ENCODE measurements at places on chromosomes 1 and 21.

DNA sequence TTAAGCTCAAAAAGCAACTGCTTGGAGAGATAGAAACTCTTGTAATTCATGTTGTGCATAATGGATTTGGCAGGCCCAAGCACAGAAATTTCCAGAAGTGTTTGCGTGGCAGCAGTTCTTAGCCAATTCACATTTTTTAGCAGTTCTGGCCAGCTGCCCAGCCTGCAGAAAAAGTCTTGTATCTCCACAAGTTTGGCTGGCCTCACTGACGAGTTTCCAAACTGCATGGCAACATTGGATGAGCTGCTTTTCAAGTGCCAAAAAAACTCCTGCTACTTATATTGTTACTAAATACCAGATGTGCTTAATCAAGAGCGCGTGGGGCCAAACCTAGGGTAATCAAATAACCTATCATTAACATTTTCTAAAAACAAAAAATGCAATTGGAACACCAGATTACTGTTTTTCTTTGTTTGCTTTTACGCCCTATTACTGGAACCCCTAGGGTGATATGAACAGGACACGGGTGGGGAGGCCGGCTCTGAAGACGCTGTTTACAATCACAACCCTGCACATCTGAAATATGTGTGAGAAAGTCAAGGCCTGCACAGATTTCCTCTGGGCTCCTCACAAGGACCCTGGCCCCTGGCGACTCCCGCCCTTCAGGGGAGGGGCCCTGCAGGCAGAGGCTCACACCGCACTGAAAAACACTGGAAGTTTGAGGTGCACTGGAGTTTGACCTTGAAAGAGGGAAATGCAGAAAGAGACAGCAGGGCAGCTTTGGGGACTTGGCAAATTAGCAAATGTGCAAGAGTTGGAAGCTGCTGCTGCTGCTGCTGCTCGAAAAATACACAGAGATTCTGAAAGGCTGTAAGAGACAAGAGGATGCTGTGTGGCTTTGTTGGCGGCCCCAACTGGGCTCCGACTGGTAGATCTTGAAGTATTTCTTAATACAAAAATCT, 55.2 kb upstream of the TARBP1 start:
- peak overlapping the region; percentile 98 for H3K27ac ChIP-seq
- peaks cover 98% of the 10 kb centered on the region for H3K4me1 ChIP-seq
- no peak overlapping the region for H3K4me3 ChIP-seq
- H3K36me3 ChIP-seq = no peaks in the 10 kb centered on the region
- peak; percentile 97 for DNase-seq

DNA sequence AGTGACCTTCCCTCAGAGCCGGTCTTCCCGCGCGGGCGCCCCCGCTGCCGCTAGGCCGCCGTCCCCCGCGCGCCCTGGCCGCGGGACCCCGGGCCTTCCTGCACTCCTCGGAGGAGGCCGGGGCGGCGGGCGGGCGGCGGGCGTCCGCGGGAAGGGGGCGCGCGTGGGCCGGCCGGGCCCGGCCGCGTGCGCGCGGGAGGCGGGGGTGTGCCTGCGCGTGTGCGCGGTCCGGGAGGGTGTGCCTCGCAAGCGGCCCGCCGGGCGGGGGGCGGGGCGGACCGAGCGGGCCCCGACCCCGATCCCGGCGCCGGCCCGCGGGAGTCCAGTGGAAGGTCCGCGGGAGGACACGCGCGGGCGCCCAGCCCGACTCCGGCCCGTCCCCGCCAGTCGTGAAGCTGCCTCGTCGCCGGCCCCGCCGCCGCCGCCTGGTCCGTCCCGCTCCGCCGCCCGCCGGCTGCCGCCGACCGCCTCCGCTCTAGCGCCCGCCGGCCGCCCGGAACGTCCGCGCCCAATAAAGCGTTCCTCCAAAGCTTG, 438 bp downstream of the MRPS6 start:
- H3K36me3 ChIP-seq = no peaks in the 10 kb centered on the region
- H3K27ac ChIP-seq = peak overlapping the region; percentile 85
- peak overlapping the region; percentile 90 for H3K4me3 ChIP-seq
- H3K4me1 ChIP-seq = peaks cover 44% of the 10 kb centered on the region
- H3K27me3 ChIP-seq = no peaks in the 10 kb centered on the region

- peaks cover 4% of the 10 kb centered on the region for H3K4me1 ChIP-seq
- H3K4me3 ChIP-seq = no peak overlapping the region
- no peaks in the 10 kb centered on the region for H3K27me3 ChIP-seq
- peak; percentile 71 for DNase-seq
- no peaks in the 10 kb centered on the region for H3K36me3 ChIP-seq
These were observed 41.2 kb upstream of the FOXO6 start for GRCh38 chr1:41319807-41320711.

- no peak overlapping the region for H3K27ac ChIP-seq
- DNase-seq = no peak
- H3K4me1 ChIP-seq = no peaks in the 10 kb centered on the region
- no peaks in the 10 kb centered on the region for H3K36me3 ChIP-seq
These were observed 15.3 kb upstream of the AHCYL1 start for GRCh38 chr1:109969146-109969829.

DNA sequence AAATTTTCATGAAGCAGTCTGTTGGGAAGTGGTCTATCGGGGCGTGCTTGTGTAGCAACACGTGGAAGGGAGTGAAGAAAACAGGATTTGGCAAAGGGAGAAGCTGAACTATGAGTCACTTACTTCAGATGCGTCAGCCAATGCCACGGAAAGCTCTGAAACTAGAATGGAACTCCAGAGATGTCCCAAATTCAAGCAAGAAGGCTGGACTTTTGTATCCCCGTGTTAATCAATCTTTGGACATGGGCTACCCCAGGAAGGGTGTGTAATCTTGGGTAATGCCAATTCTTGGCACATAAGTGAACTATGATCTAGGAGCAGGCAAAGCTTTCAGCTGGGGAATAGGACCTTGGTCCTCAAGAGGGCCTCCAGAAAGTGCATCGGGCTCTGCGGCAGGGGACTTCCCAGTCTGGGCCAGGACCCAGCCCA, 102.6 kb downstream of the ADSS2 start:
- H3K27ac ChIP-seq = no peak overlapping the region
- no peak for DNase-seq
- H3K4me1 ChIP-seq = no peaks in the 10 kb centered on the region
- no peaks in the 10 kb centered on the region for H3K27me3 ChIP-seq
- H3K4me3 ChIP-seq = no peak overlapping the region
- H3K36me3 ChIP-seq = no peaks in the 10 kb centered on the region

DNA sequence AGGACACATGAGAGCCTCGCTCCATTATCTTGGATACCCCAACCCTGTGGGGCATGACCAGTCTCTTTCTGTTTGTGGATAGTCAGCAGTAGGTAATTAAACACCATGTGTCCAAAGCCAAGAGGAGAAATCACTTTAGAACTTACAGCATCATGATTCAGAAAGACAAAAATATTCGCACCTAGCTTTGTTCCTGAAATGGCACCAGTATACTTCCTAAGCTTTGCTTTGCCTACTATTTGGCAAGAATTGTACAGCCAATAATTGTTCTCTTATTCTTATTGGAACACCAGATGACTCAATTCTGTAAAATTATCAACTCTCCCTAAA, 24.2 kb downstream of the TNFRSF9 start:
- no peak for DNase-seq
- H3K36me3 ChIP-seq = no peaks in the 10 kb centered on the region
- no peak overlapping the region for H3K4me3 ChIP-seq
- H3K27me3 ChIP-seq = no peaks in the 10 kb centered on the region

DNA sequence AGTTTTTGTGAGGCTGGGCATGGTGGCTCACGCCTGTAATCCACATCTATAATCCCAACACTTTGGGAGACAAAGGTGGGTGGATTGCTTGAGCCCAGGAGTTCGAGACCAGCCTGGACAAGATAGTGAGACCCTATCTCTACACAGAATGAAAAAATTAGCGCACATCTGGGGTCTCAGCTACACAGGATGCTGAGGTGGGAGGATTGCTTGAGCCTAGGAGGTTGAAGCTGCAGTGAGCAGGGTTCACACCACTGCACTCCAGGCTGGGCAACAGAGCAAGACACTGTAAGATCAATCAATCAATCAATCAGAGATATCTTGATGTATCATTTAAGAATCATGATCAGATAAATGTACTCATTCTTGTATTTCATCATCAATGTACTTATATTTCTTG, 7.1 kb downstream of the ZYG11B start:
- no peak for DNase-seq
- no peak overlapping the region for H3K27ac ChIP-seq
- peaks cover 26% of the 10 kb centered on the region for H3K4me1 ChIP-seq
- peaks cover 4% of the 10 kb centered on the region for H3K36me3 ChIP-seq
- H3K27me3 ChIP-seq = no peaks in the 10 kb centered on the region
- H3K4me3 ChIP-seq = no peak overlapping the region

DNA sequence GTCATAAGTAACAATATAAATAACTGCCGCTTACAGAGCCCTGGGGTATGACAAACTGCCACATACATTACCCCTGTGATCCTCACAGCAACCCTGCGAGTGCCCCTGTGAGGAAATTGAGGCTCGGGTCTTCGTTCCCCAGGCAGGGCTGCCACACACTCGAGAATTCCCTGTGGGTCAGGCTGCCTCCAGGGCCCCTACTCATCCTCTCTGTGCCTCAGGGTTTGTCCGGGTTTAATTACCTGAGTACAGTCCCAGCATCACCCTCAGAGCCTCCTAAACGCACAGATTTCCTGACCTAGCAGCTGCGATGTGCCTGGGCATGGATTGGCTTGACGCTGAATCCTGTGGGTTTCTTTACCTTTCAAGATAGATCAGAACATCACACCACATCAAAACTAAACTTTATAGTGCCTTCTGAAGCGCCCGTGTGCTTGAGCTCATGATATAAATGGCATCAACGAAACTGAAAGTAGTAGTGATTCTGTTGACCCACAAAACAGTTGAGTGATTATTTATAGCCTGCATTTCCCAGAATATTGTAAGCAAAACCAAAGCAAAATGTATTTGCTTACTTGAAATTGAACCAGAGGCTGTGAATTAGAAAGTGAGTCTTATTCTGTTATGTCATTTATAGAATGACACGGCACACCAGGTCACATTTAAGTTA, 14.0 kb downstream of the SLC37A1 start:
- H3K27ac ChIP-seq = peak overlapping the region; percentile 42
- H3K4me3 ChIP-seq = no peak overlapping the region
- DNase-seq = no peak
- H3K27me3 ChIP-seq = no peaks in the 10 kb centered on the region

DNA sequence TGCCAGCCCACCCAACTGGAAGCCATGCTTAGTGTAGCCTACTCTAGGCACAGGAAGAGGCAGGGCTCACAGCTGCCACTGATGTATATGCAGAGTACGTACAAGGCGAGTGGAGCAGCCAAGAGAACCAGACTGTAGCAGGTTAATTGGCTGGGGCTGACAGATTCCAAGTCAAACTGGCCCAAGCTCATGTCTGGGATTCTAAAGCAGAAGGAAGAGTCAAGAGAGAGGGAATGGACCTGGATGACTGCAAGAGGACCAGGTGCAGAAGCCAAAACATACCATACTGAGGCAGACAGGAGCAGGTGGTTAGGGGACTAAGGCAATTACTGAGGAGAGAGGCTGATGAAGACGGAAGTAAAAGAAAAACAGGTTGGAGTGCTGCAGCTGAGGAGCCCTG, 51.3 kb upstream of the LRRN2 start:
- H3K27me3 ChIP-seq = peaks cover 65% of the 10 kb centered on the region
- H3K4me1 ChIP-seq = no peaks in the 10 kb centered on the region
- H3K4me3 ChIP-seq = no peak overlapping the region
- DNase-seq = peak; percentile 1

- H3K4me1 ChIP-seq = peaks cover 4% of the 10 kb centered on the region
- no peak overlapping the region for H3K4me3 ChIP-seq
- H3K27me3 ChIP-seq = no peaks in the 10 kb centered on the region
- no peaks in the 10 kb centered on the region for H3K36me3 ChIP-seq
- DNase-seq = no peak
These were observed 14.0 kb upstream of the CFAP126 start for GRCh38 chr1:161381707-161382106.

GRCh38 chr1:1835546-1835945, 55.3 kb downstream of the GNB1 start:
- H3K4me3 ChIP-seq = no peak overlapping the region
- H3K27me3 ChIP-seq = no peaks in the 10 kb centered on the region
- no peak overlapping the region for H3K27ac ChIP-seq
- H3K36me3 ChIP-seq = peaks cover 36% of the 10 kb centered on the region

- H3K36me3 ChIP-seq = no peaks in the 10 kb centered on the region
- DNase-seq = no peak
- peaks cover 31% of the 10 kb centered on the region for H3K27me3 ChIP-seq
- no peaks in the 10 kb centered on the region for H3K4me1 ChIP-seq
- no peak overlapping the region for H3K4me3 ChIP-seq
These were observed 17.3 kb upstream of the TSPEAR start for GRCh38 chr21:44728716-44729115.

Data from heart left ventricle (tissue), 16 donors.